ENCODE measurements at places on chromosomes 13 and 19.

DNA sequence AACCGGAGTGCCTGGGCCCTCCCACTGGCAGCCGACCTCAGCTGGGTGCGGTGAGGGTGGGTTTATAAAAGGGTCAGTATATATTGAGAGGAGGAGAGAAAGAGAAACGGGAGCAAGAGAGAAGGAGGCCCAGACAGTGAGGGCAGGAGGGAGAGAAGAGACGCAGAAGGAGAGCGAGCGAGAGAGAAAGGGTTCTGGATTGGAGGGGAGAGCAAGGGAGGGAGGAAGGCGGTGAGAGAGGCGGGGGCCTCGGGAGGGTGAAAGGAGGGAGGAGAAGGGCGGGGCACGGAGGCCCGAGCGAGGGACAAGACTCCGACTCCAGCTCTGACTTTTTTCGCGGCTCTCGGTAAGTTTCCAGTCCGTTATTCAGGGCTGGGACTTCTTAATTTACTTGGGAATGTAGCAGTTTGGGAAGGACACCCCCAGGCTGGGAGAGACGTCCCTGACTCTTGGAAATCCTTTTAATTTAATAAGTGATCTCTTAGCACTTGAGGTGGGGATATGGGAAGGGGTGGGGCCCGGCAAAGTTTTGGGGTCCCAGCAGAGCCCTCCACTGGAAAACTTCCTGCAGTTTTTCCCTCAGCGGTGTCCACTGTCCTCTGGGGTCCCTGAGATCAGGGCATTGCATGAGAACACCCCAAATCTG lies at the start of gene EMP3:
EMP3 (plus strand) TSS at position 288 of the 646 bp plus-strand sequence. CDS start 1,293 bp downstream, outside the sequence.
- H3K27ac ChIP-seq = peak within 1 kb of the TSS; percentile 70
- no peaks in the 10 kb centered on the region for H3K36me3 ChIP-seq
- peak within 1 kb of the TSS; percentile 58 for H3K4me3 ChIP-seq
- DNase-seq = peak; percentile 54

GRCh38 chr13:37409756-37410155 lies 188.8 kb downstream of the POSTN start:
- H3K36me3 ChIP-seq = no peaks in the 10 kb centered on the region
- no peak overlapping the region for H3K27ac ChIP-seq
- no peak for DNase-seq
- peaks cover 4% of the 10 kb centered on the region for H3K4me1 ChIP-seq
- no peaks in the 10 kb centered on the region for H3K27me3 ChIP-seq

DNA sequence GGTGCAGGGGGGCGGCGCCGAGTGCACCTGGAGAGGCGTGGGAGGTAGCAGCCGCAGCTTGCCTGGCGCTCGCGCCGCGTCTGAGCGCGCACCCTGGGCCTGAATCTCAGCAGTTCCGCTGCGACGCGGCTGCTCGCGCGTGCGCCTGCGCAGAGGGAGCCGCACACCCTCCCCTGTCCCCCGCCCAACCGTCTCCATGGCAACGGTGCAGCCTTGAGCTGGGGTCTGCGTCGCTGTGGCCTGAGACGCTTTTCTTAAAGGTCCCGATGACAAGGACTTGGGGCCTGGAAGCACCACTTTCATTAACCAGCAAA lies at the start of gene PNMA8B:
PNMA8B (minus strand) TSS at position 82 of the 314 bp plus-strand sequence. CDS start 402 bp downstream, outside the sequence.
- peak; percentile 96 for DNase-seq
- peak within 1 kb of the TSS; percentile 60 for H3K4me3 ChIP-seq
- no peak within 1 kb of the TSS for H3K27ac ChIP-seq
- no peaks in the 10 kb centered on the region for H3K36me3 ChIP-seq
- peaks cover 49% of the 10 kb centered on the region for H3K27me3 ChIP-seq

DNA sequence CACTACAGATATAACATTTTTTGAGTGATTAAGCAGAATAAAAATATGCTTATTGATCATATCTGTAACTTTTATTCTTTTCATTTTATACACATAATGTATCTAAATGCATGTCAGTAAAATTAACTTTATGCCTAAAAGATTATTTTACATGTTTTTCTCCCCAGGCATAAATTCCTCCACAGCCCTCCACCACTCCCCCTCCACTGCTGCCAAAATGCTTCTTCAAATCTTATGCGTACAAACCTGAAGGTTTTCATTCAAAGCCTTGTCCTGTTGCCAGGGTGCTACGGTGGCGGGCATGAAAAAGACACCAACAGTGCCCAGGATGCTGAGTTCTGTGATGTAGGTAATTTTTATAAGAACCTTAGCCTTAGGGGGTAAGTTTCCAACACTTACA lies 52.9 kb downstream of the PARP4 start:
- peaks cover 11% of the 10 kb centered on the region for H3K36me3 ChIP-seq
- no peak overlapping the region for H3K4me3 ChIP-seq
- H3K4me1 ChIP-seq = no peaks in the 10 kb centered on the region
- DNase-seq = no peak
- H3K27ac ChIP-seq = no peak overlapping the region
- H3K27me3 ChIP-seq = no peaks in the 10 kb centered on the region

- no peaks in the 10 kb centered on the region for H3K27me3 ChIP-seq
- no peak overlapping the region for H3K4me3 ChIP-seq
- H3K36me3 ChIP-seq = peaks cover 98% of the 10 kb centered on the region
- no peak for DNase-seq
- H3K4me1 ChIP-seq = no peaks in the 10 kb centered on the region
These were observed 7.6 kb downstream of the RAVER1 start for GRCh38 chr19:10325732-10326131.

GRCh38 chr13:86201477-86201876 lies 402.3 kb upstream of the SLITRK6 start:
- no peaks in the 10 kb centered on the region for H3K4me1 ChIP-seq
- no peak overlapping the region for H3K4me3 ChIP-seq
- DNase-seq = no peak
- no peaks in the 10 kb centered on the region for H3K36me3 ChIP-seq
- H3K27ac ChIP-seq = no peak overlapping the region
